ENCODE measurements at places on chromosomes 2 and 18.

- DNase-seq = no peak
These were observed 266.9 kb downstream of the DSC3 start for GRCh38 chr18:30775629-30776028.

- DNase-seq = no peak
These were observed 68.3 kb upstream of the ST6GAL2 start for GRCh38 chr2:106954304-106954703.

DNA sequence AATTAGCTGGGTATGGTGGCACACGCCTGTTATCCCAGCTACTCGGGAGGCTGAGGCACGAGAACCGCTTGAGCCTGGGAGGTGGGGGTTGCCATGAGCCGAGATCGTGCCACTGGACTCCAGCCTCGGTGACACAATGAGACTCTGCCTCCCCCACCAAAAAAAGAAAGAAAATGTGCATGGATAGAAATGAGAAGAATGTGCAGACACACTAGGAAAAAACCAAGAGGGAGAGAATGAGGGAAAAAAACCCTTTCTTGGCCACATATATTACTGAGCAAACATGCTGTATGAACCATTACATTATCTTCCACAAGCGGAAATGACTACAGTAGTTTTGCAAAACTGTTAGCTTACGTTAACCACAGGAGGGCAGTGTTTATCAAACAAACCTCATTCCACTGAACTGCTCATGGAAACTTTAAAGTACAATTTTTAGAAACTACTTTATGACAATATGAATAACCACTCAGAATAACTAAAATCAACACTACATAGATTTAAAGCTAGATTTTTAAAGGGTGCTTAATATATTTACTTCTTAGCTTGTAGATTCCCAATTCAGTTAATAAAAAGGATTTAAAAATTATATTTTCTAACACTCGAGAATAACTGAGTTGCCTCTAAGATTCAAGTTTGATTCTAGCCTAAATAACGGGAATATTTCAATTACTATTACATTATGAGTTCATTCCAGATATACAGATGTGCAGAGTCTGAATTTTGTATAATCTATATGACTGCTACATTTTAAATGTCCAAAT lies 26.4 kb downstream of the ASXL2 start:
- peak; percentile 60 for DNase-seq

- DNase-seq = no peak
These were observed 1282.4 kb upstream of the PIK3C3 start for GRCh38 chr18:40672590-40672989.

- DNase-seq = no peak
These were observed 77.2 kb downstream of the MDH1 start for GRCh38 chr2:63665846-63666475.

DNA sequence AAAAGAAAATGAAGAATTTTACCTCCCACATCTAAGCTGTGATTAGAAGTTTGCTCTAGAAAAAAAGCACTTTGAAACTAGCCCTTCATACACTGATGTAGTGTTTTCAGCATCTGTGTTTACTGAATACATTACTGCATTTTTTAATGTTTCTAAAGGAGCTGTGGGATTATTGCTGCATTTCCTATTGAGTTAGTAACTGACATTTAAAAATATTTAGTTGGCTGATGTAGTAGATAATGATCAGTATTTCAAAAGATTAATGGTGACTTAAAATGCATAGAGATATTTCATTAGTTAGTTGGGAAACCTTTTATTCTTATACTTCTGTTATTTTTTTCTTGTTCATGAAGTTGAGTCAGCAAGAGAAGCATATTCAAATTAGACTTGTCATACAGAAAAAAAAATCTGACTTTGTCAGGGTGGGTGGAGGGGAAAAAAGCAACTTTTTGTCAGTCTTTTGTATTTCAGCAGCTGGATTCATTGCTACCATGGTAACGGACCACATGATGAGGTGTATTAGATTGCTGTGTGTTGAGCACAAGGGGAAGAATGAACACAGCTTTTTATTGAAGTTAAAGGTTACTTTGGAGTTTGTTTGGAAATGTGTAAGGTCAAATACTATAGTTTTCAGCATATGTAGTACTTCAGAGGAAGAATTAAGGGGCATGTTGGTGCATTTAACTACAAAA lies at the start of gene DTNA:
Gene DTNA, plus strand, starts transcription at position 549 of the 692 bp plus-strand sequence. CDS start 45,679 bp downstream, outside the sequence.
- peak; percentile 56 for DNase-seq

- no peak for DNase-seq
These were observed 194.3 kb downstream of the RTP5 start for GRCh38 chr2:242063850-242064249.

DNA sequence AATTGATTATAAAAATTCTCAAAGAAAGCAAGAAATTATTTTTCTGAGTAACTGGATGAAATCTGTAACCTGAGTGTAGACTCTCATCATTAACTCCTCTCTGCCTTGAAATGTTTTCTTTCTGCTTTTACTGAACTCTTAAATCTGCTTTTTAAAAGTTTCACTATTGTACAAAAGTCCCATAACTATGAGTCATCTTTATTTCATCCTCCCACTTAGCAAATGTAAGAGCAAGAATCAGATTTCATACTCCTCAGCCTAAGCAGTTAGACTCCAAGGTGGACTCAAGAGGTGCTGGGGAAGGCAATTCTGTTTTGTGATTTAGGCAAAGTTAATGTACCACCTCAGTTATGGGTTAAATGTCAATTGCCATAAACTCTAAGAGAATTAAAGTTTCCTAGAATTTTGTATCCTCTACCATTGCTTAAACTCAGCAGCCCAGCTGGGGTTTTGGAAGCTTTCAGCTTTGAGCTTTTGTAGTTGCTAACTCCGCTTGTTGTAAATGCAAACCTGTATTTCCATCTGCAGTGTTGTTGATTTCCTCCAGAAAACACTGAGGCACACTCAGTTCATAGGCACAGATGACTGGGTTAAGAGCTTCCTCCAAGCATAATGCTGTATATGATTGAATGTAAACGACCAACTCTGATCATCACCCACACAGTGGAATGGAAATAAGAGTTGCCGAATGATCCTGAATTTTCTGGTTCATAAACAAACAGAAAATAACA lies 268.8 kb downstream of the ARHGAP15 start:
- DNase-seq = peak; percentile 22

DNA sequence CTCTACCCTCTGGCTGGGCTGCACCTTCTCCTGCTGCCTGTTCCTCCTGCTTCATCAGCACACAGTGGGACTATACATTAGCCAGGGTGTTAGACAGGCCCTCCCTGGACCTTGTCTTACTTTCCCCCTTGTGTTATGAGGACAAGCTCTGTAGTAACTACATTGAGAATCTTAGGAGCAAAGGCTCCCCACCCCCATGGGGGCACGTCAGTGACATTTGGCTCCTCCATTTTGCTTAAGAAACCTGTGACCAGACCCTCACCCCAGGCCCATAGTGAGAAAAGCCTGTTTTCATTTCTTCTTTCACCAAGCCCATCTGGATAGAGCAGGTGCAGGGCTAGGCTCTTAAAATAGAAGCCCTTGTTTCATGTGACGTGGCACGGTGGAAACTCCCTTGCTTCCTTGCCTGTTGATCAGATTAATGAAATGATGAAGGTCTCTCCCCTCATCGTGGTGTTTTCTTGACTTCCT lies 146.7 kb downstream of the RPIA start:
- DNase-seq = no peak

- no peak for DNase-seq
These were observed 69.1 kb downstream of the TWIST2 start for GRCh38 chr2:238916875-238917590.

GRCh38 chr2:46796843-46797625 lies 118.6 kb downstream of the MCFD2 start:
- no peak for DNase-seq

GRCh38 chr2:17793296-17793695 lies 23.0 kb upstream of the MSGN1 start:
- no peak for DNase-seq

DNA sequence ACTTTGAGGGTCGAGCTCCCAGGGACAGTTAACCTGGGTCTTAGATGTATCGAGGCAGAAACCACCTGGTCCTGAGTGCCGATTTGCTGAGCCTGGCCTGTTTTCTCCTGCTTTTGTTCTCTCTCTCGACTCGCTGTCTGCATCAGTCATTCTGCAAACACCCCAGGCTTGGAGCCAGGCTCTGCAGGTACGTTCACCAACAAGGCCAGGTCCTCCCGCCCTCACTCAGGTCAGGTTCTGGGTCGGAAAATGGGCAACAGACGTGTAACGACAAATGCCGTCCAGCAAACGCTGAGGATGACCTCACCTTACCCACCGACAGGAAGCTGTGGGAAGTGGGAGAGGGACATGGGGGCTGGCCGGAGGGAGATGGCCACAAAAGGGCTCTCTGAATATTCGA lies 57.7 kb upstream of the PXDN start:
- DNase-seq = no peak

- DNase-seq = no peak
These were observed 73.6 kb downstream of the NRP2 start for GRCh38 chr2:205755923-205756322.

GRCh38 chr2:27741673-27742072 lies 29.8 kb upstream of the MRPL33 start:
- no peak for DNase-seq

- DNase-seq = no peak
These were observed 501.4 kb downstream of the FBXO15 start for GRCh38 chr18:73646196-73646595.

DNA sequence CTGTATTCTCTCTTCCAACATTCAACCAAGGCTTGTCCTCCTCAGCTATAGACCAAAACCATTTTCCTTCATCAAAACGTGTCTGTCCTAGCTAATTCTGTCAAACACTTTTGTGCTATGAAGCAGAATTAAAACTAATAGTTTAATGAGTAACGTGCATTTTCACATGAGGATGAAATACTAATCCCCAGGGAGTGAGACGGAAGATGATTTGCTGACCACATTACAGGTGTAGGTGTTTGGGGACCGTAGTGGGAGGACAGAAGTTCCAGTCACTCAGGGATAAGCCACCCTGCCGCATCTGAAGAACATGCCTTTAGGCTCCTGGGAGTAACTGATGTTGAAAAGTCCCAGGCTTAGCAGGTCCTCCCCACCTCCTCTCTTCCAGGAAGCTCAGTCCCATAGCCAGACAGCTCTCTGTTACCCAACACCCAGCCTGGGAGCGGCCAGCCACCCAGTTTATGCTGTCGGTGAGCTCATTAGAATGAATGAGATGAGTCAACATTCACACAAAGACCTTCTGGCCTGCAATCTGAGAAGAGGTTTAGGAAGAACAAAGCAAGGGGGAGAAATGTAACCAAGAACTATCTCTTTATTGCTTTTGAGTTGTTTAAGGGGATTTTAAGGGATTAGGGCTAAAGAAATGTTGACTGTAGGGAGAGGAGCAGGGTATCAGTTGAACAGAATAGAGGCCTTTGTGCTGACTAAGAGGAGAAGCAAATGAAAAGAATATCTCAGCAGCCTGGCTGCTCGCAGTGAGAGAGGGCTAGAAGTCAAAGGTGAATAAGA lies 122.5 kb downstream of the FOXI3 start:
- DNase-seq = no peak

DNA sequence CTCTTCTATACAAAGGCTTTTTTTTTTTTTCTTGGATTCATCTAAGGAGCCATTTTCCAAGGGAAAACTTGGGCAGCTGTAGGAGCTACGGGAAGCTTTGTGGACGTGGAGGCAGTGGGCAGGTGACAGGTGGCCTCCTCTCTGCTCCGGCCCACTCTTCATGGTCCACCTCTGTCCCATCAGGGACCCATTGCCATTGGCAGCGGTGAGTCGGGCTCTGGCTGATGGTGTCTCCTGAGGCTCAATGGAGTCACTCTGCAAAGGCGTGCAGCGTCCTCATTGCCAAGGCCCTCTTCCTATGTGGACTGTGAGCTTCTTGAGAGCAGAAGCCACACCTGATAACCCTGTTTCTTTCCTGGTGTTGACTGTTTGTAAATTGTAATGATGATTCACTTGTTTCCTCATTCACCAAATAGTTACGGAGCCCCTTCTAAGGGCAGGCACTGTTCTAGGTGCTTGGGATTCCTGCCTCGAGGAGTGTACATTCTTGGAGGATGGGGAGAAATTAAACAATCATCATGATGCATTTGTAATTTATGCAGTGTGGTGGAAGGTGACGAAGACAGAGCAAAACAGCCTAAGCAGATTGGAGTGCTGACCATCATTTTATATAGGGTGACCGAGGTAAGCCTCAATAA lies 240.3 kb upstream of the HS6ST1 start:
- no peak for DNase-seq

Measured in NCI-H510A treated with DMSO at 0.1 percent for 48 hours (cell line).